ENCODE measurements at places on chromosomes 7 and 10.
A peak's percentile ranks its signal among the peaks of the same experiment; 100 is the strongest.

GRCh38 chr10:60944058-60944909 is at the start of gene RHOBTB1:
Gene RHOBTB1 (minus strand): TSS chr10:60944185. CDS start chr10:60911542, 32,643 bp downstream.
- DNase-seq: peak; percentile 4

- DNase-seq: no peak
Measured at GRCh38 chr7:22317632-22318031, 39.3 kb downstream of the RAPGEF5 start.

DNA sequence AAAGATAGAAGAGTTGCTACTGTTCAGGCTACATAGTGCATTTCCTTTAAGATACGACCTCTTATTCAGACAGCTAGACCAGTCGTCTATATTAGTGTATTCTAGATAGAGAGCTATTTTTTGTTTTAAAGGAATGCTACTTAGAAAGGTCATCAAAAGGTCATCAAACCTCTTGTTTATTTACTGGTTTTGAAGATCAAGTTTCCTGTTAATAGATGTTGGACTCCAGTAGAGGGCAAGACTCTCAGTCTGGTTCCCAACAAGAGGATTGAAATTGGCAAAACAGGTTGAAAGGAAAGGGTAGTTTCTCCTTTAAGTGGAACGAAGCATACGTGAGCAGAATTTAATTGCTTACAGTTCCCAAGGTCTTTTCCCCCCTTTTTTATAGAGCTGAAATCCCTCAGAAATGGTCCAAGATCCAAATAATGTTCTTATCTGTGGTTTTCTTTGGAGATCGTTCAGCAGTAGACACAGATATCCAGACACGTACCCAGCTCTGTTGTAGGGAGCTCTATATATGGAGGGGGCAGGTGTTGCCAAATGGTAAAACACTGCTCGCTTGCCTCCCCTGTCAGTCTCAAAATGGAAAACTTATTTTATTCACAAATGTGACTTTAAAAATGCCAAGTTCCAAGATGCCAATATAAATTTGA is 37.2 kb downstream of the BAMBI start:
- no peak for DNase-seq

GRCh38 chr10:15791816-15792524 is 68.3 kb downstream of the MINDY3 start:
- DNase-seq: no peak

GRCh38 chr10:122258136-122259074 is 12.7 kb upstream of the BTBD16 start:
- DNase-seq: no peak

DNA sequence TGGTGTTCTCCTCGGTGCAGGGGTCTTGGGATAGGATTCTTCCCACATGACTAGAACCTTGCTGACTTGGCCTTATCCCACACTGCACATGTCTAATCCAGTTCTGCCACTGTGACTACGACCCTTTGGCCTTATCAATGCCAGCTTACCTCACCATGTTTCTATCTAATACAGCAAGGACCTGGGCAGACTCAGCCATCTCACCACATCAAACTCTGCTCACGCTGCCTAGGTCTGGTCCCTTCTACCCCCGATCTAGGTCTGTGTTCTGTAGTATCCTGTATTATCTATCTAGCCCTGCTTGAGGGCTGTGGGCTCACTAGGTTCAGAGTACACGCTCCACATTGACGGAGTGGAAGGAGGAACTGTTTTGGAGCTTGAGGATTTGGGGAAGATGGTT is 282.4 kb downstream of the HPSE2 start:
- no peak for DNase-seq

DNA sequence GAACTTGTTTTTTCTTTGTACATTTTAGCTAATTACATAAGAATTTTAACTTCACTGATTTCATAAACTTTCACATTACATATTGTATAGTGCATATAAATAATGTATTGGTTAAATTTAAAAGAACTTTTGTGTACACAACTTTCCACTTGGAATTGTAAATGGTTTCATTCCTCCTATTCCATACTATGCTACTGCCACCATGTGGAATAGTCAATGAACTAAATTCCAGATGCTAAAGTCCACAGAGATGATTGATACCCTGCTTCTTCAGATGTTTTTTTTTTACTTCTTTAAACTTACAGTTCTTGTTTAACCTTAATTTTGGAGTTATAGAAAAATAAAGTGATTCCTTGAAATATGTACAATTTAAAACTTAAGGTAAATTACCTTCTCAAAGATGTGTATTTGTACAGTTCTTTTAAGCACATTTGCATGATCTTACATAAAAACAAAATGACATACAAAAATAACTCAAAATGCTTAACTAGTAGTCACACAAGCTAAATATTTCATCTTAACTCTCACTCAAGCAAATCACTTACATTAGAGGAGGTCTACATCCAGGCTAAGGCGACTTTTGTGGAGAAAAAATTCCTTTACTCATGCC is 247.6 kb upstream of the HGF start:
- DNase-seq: no peak

DNA sequence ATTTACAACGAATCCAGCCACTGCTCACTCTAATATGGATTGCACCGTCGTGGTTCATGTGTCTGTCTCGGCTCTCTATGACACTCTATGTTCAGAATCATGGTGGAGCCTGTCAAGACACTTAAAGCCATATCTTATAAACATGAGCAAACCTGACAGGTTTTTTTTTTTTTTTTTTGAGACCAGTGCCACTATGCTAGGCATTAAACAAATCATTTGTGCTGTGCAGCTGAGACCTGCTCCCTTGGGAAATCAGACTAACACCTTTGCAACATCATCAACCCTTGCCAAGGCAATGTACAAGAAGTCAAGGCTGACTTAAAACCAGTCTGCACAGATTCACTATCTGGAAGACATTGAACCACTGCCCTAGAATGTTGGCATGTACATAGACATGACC is 181.2 kb upstream of the ANK3 start:
- no peak for DNase-seq

DNA sequence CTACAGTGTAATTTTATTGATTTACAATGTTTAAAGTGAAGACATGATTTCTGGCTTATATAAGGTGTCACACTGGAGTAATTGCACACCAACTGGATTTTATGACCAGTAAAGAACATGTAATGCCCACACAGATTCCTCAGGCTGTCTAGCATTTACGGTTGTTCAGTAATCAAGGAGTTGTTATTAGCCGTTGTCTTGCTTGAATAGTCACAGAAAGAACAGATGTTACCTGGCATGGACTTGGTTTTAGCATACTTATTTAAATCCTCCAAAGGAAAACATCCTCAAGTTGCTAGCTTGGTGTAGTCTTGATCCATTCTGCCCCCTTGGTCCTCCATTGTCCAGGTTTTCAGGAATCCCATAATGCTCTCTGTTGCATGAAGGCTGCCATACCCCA is 65.8 kb downstream of the POU6F2 start:
- no peak for DNase-seq

DNA sequence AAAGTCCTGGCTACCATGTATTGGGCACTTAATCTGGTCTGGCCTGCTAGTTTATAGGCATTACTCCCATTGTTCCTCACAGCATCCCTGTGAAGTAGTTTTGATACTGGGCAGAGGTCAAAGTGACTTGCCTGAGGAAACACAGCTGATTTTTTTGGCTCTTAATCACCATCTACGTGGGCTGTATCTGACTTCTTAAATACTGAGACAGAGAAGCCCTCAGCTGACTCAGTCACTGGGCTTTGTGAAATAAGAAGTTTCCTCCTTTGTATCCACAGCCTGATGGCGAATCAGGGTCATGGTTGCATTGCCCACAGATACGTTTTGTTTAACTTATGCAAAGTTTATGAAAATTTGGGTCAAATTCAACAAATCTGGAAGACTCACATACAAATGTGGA is 13.2 kb downstream of the TACR2 start:
- DNase-seq: no peak

DNA sequence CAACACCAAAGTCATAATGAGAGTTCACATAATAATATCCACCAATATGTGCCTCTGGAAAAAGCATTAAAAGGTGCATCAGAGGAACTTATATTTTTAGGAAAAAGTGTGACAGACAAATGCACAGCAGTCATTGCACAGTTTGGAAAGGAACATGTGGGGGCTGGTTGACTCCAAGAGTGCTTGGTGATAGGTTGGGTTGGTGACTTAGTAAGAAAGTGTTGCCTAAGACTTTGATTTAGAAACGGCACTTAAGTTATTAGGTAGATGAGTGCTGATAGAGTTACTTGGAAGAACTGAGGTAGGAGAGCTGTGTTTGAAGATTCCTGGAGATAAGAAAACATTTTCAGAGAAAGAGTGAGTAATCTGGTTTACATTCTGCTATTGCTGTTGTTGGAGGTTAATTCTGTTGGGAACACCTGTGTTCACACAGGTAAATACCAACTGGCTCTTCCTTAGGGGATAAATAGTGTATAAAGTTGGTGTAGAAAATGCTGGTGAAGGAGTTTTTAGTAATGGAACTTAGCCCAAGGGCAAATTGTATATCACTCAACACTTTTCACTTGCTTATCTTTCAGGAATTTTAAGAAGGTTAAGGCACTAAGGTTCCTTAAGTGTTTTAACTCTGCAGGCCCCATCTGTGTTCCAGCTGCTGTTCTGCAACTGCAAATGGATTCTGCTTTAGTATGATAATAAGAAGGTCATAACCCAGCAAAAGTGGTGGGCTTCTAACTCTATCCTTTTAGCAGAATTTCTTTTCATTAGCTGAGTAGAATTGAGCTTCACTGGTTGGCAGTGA is 196.1 kb downstream of the NSUN6 start:
- no peak for DNase-seq

- DNase-seq: no peak
Measured at GRCh38 chr7:36513393-36513792, 123.7 kb downstream of the ANLN start.

GRCh38 chr7:104272767-104273384 is 55.5 kb upstream of the LHFPL3 start:
- peak; percentile 22 for DNase-seq

DNA sequence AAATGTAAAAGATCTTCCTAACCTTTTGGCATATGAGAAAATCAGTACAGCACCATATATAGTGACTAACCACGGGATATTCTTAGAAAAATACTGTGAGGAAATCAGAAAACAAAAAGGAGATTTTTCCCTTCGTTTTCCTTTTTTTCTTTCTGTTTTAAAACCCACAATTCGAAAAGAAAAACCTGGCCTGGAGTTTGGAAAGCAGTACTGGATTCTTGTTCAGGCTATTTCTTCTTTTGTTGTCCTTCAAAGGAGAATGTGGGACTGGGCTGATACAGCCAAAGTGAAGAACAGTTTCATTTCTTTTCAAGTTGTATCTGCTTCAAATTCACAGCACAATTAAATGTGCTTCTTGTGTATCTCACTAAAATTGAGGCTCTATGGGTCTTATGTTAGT is 156.8 kb upstream of the PHYHIPL start:
- no peak for DNase-seq

DNA sequence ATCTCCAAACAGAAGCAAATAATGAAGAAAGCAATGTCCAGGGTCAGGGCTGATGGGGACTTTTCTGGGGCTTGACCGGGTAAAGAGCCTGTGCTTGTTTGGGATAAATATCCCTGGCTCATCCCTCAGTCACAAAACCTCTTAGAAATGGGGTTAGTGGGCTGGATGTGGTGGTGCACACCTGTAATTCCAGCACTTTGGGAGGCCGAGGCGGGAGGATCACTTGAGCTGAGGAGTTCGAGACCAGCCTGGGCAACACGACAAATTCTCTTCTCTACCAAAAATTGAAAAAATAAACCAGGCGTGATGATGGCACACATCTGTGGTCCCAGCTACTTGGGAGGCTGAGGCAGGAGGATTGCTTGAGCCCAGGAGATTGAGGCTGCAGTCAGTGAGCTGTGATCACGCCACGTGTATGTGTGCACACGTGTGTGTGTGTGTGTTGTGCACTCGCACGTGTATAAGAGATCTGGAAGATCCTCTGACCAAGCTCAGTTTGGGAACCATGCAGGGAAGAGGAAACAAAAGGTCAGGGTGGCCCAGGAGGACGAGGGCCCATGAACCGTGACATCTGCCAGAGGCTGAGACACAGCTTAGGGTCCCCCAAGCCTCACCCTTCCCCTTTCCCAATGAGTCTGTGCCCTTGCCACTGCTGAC is 258.6 kb downstream of the TEX36 start:
- DNase-seq: no peak

DNA sequence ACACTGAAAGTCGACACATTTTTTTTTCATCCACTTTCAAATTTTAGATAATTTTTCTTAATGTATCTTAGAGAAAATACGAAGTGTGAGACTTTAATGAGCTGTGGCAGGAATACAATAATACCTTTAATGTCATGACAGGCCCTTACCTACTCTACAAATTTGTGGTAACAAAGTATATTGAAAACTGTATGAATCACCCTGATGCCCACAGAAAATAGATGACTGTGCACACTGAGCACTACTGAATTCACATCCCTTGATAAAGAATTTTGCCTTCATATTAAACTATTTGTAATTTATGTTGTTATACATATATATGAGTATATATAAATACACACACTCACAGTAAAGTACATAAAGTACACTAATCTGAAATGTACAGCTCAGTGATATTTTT is 51.7 kb downstream of the AKR1D1 start:
- no peak for DNase-seq

- no peak for DNase-seq
Measured at GRCh38 chr7:85343484-85343883, 156.6 kb upstream of the SEMA3D start.

GRCh38 chr10:58438340-58438871 is 53.2 kb downstream of the TFAM start:
- no peak for DNase-seq

DNA sequence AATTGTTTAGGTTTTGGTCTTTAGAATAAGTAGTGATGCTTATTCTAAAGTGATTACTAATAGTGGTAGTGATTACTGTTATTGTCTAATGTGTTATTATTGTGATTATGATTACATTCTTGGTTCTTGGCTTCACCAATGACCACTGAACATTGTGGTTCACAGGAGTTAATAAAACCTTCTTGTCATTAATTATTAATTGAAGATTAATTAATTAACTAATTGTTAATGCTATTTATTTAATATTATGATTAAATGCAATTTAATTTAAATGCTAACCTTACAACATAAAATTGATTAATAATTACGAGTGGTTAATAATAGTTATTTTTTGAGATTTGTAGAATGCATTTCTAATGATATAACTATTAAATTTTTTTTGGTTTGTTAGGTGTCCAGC is 747.7 kb upstream of the POM121L12 start:
- DNase-seq: no peak

GRCh38 chr7:144629011-144629410 is 206.8 kb downstream of the TPK1 start:
- no peak for DNase-seq
